H54 (cell line): ENCODE measurements at places on chromosomes 1 and 21.

DNA sequence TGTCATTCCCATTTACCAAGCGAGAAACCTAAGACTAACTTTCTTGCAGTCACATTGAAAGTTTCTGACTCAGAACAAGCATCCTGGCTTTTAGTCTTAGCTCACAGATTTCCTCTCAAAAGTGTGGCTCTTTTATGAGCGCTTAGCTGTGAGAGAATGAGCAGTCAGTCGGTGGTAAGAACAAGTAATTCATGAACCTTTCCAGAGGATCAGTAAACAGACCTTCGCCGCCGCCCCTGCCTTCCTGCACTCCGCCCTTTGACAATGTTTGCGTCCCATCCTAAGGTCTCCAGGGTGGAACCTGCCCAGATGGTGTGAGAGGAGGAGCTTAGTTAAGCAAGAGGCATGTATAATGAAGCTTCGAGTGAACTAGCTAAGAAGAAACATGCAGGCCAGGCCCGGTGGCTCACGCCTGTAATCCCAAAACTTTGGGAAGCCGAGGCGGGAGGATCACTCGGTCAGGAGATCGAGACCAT is 142.4 kb downstream of the GLUL start:
- DNase-seq: no peak

- DNase-seq: no peak
Observed at GRCh38 chr1:42260376-42261070, 74.5 kb downstream of the FOXJ3 start.

GRCh38 chr1:75641325-75641724 is 30.4 kb upstream of the SLC44A5 start:
- DNase-seq: no peak

DNA sequence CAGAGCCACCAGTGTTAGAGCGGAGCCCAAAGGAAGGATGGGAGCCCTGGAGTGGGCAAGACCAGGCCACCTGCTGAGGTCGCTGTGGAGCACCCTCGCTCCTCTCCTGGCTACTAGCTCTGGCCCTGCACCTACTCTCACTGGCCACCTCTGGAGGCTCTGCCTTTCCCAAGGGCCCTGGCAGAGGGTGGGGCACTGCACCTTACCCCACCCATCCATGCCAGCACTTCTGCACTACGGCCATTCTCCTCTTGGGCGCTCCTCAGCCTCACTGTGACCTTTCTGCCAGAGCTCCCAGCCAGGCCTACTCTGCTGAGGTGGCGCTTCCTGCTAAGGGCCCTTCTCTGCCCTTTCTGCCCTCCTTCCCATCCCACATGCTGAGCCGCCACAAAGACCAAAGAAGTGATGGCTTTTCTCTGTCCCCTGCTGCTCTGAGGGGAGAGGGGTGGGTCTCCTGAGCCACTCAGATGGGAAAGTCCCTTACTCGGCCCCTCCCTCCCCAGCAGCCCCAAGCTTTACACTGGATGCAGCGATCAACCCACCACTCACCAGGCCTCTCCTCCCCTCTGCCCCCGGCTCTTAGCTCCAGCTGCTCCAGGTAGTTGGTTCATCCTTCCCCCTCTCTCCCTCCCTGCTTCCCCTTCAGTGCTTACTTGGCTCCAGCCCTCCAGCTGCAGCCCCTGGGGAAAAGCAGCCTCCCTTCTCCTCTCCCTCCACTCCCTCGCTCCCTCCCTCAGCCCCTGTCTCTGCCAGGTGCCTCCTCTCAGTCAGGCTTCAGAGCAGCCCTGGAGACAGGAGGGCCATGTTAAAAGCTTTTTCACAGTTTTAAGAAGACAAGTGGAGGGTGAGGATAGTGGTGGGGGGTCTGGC is 14.8 kb upstream of the TMEM222 start:
- no peak for DNase-seq

DNA sequence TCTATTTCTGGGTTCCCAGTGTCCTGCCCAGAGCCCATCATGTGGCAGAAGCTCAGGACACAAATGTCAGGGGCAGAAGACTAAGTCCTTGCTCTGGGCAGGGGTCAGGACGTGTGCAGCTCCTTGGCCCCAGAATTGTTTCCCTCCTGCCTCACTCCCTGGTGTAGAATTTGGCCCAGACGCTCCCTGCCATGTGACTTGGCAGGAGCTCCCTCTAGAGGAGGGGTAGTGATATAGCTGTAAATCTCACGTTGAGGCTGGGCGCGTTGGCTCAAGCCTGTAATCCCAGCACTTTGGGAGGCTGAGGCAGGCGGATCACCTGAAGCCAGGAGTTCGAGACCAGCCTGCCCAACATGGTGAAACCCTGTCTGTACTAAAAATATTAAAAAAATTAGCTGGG is 91.2 kb downstream of the UBIAD1 start:
- no peak for DNase-seq

DNA sequence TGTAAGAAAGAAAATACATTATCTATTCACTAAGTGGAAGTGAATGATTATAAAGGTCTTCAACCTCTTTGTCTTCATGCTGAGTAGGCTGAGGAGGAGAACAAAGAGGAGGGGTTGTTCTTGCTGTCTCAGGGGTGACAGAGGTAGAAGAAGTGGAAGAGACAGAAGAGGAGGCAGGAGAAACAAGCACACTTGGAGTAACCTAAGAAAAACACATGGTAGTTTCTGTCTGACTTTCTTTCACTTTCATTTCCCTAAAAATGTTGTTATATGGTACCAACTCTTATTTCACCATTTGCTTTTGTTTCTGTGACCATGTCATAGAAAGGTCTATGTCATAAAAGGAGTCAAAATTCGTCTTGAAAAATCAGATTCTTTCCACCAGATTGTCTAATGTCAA is 696.6 kb upstream of the BRINP3 start:
- DNase-seq: no peak

DNA sequence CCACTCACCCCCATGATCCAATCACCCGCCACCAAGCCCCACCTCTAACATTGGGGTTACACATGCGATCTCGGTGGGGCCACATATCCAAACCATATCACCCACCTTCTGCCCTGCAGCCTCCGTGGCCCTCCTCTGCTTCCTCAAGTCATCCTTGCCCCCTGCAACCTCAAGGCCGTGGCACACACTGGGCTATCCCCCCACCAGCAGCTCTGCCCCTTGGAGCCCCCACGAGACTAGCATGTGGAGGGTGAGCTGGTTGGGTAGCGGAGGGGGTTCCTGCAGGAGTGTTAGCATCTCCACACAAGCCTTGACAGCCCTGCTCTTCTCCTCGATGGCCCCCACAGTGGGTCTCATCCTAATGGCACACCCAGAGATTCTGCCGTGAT is 100.8 kb downstream of the TOMM20 start:
- DNase-seq: no peak
